SK-N-SH (cell line): ENCODE measurements at places on chromosomes 2 and 18.

DNA sequence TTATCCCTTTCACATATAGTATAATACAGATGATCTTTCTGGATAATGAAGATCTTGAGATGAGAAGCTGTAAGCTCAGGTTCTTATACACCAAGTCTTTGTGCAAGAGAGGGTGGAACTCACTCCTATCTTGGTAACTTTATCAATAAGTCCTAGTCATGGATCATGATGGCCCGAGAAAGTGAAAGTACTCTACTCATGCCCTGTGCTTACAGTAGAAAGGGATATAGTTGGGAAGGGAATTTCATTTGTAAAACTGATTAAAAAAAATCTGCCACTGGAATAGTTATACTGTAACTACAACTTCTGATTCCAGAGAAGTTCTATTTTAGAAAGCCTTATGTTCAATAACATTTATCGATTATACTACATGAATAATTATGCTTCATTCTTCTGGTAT is 51.8 kb downstream of the MYO3B start:
- no peak for DNase-seq

GRCh38 chr2:41079011-41079410 is 627.1 kb upstream of the SLC8A1 start:
- no peak for DNase-seq

DNA sequence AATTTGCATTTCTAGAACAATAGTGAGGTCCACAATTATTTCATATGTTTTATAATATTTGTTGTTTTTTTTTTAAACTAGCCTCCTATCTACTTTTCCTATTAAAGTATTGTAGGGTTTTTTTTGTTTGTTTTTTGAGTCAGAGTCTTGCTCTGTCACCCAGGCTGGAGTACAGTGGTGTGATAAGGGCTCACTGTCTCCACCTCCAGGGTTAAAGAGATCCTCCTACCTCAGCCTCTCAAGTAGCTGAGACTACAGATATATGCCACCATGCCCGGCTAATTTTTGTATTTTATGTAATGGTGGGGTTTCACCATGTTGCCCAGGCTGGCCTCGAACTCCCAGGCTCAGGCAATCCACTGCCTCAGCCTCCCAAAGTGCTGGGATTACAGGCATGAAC is 122.5 kb downstream of the SLC39A10 start:
- DNase-seq, result no peak

- DNase-seq, result no peak
These were observed 4.4 kb upstream of the KLHL29 start for GRCh38 chr2:23380562-23381065.

DNA sequence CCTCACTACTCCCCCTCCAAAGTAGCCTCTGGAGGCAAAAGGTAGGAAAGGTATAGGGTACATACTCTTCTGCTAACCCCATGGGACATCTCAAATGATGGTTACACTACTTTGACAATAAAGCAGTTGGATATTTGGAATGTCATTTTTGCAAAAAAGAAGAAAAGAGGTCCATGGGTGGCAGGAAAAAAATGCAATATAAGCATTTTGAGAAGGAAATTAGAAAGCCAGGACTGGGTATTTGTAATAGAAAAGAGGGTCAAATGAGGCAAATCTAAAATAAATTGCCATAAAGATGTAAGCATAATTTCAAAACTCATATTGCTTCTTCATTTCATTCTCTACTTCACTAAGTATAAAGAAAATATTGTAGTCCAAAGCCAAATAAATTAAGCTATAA is 280.2 kb downstream of the NOL4 start:
- no peak for DNase-seq

DNA sequence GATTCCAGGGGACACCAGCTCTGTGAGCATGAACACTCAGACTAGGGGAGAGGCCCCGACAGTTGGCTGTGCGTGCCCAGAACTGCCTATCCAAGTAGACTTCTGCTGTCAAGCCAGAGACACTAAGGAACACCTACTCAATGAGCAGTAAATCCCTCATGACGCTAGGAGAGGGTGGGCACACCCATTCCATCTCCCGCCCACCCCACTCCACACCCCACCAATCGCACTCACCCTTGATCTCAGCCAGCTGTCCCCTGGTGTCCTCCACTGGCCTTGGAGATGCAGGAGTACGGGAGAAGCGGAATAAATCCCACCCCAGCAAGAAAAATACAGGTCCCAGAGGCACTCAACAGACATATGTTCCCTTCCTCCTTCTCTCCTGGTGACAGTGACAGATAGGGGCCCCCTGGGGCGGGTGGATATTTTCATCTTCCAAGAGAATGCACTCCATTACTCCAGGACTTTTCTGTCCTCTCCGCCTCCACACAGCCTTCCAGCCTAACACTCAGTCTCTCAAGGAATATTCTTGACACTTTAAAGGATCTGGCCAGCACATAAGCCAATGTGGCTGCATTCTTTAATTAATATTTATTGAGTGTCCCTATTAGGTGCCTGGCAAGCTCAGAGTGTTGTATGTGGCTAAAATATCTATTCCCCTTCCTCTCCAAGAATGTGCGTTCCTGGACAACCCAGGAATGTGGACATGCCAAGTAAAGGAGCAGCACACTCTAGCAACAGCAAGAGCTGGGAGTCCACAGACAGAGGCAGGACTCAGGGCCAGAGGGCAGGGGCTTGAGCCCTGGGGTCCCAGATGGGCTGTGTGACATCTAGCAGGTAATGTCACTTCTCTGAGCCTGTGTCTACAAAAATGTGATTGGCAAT is 13.1 kb upstream of the SMAD7 start:
- no peak for DNase-seq

DNA sequence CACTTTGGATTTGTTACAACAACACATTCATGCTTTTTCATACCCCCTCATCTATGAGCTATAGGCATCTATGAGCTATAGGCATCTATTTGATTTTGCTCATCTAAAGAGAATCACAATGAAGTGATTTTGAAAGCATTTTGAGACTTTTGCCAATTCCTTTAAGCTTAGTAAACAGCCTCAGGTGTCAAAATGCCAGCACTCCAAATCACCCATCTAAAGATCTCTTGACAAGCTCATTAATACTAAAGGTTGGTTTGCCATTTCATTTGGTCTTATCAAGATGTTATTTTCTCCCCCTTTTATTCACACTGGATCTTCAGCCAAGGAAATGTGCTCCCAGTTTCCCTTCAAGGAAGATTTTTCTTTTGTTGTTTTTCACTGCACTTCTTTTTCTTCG is 110.7 kb upstream of the TLK1 start:
- DNase-seq, result no peak

- no peak for DNase-seq
These were observed 25.1 kb downstream of the COLEC12 start for GRCh38 chr18:475202-476031.

GRCh38 chr18:66587430-66587829 is 16.5 kb downstream of the CDH19 start:
- DNase-seq, result no peak

DNA sequence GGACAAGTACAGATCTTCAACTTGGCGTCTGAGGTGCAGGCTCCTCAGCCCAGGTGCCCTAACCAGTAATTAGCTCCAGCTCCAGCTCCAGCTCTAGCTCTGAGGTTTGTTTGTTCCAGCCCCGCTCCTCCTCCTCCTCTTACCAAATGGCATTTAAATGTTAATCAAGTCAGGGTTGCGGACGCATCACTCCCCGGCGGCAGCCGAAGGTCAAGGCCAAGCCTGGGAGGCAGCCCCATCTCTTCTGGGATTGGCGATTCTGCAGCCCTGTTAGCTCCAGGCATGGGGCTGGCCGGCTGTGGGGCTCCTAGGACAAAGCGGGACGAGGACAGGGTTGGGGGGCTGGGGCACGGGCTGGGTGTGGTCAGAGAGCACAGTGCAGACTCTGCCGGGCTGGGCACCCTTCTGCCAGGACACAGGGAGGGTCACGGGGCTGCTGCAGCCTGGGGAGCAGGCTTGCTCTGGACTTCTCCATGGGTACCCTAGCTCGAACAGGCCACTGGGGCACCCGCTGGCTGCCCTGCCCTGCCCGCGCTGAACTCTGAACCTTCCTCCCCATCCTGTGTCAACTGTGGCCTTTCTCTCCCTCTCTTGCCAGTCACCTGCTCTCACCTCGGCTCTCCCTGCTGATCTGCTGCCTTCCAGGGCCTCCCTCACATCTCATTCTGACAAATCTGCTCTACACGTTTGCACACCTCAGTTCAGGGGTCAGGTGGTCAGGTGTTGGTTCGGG is 203.3 kb downstream of the CELF4 start:
- no peak for DNase-seq

DNA sequence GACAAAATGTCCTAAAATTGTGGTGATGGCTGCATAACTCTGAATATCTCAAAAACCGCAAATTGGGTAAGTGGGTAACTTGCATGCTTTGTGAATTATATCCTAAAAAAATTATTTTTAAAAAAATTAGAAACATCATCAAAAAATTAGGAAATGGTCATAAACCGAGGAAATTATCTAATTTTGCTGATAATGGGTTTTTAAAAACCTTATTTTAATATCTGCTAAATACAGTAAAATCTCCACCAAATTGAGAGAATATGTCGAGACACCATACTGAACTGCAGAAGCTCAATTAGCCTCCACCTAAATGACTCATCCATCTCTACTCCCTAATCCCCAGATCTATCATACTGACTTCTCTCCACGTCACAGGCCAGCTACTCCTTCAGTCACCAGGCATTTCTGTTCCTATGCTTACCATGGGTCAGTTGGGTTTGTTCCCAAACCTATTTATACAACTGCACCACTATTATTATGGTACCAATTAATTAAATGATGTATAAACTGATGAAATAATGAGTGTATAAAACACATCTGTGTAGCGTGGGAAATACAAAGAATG is 36.1 kb downstream of the SPIRE1 start:
- no peak for DNase-seq

- DNase-seq, result no peak
These were observed 159.7 kb upstream of the LHCGR start for GRCh38 chr2:48915227-48915626.

DNA sequence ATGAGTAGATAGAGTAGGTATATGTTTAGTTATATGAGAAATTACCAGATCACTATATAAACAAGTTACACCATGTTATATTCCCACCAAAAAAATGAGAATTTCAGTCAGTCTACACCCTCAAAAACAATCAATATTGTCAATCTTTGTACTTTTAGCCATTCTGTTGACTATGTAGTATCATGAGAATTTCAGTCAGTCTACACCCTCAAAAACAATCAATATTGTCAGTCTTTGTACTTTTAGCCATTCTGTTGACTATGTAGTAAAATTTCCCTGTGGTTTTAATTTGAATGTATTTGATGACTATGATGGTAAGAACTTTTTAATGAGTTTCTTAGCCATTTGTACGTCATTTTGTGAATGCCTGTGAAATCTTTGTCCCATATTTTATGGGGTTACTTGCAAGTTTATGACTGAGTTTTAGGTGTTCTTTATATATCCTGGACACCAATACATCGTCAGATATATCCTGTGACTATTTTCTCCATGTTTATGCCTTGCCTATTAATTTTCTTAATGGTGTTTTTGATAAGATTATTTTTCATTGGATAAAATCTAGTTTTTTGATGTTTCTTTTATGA is 528.4 kb upstream of the SPHKAP start:
- DNase-seq, result no peak

GRCh38 chr2:230575642-230576324 is 136.9 kb upstream of the CAB39 start:
- DNase-seq, result no peak

GRCh38 chr2:44852594-44852993 is 88.9 kb upstream of the SIX3 start:
- DNase-seq, result no peak

DNA sequence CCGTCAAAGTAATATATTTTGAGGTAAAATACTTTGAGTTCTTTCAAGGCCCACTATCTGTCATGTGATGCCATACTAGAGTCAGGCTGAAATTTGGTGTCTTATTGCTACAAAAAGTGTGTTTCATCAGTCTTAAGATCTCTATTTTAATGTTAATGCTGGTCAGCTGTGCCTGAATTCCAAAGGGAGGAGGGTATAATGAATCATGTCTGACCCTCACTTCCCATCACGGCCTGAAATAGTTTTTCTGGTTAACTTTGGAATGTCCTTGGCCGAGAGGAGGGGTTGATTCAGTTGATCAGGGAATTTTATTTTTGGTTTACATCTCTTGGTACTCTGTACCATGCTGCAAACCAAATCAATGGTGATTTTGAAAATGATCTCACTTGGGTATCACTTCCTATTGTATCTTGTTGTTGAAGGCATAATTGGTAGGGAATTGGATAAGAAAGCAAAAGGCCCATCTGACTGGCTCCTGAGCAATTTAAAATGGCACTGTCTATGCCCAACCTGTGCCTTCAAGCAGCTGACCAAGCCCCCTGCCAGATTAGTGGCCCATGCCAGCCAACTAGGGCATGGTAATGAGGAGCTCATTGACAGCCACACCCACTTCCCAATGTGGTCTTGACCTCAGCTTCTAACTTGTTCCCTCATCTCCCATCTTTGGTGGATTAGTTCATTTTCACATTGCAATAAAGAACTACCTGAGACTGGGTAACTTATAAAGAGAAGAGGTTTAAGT is 6.1 kb upstream of the SLC35F5 start:
- no peak for DNase-seq
